ENCODE measurements at places on chromosomes 13 and 19. TPM values are rescaled to one million over a fixed set of nuclear protein-coding genes. Genes with fewer than 3 reads are reported as not detected.

TNFSF11 gene
- not detected for total RNA-seq

- DNase-seq: no peak
Measured at GRCh38 chr13:80906860-80907259, 565.9 kb upstream of the SPRY2 start.

DNA sequence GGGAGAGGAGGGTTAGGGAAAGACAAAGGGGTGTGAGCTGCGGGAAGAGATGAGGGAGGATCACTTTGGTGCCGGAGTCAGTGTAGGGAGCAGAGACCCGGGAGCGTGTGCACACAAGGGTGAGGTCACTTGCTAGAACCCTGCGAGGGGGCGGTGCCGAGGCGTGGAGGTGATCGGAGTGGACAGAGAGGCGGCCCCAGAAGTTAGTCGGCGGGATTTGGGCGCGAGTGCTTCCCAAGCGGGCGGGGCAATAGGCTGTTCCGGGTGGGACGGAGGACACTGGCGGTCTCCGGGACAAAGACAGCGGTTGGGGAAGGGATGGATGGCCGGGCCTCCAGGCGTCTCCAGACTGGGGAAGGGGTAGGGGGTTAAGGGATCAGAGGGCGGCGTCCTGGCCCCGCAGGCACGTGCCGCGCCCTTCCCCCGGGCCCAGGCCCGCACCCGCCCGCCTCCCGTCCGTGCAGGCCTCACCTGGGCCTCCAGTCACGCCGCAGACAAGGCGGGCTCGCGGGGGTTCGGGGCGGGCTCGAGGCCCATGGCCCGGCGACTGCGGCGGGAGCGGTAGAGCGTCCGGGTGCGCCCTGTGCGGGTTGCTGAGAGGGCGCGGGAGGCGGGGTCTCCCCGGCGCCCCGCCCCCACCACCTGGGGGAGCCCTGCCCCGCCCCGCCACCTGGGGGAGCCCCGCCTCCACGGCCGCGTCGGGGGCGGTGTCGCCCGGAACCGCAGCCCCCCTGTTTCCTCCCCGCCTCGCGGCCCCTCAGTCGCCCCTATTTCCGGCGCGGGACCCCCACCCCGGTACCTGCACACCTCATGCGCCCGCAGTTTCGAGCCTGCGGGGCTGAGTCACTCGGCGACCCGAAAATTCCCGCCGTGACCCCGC, at the start of gene LPAR2:
Gene LPAR2, minus strand, starts transcription at position 600 of the 880 bp plus-strand sequence. CDS start 945 bp downstream, outside the sequence.
- peak; percentile 82 for DNase-seq

GRCh38 chr13:33483471-33483870, 197.9 kb upstream of the STARD13 start:
- no peak for DNase-seq

TICAM1 gene
- total RNA-seq: 26.7 TPM

DNA sequence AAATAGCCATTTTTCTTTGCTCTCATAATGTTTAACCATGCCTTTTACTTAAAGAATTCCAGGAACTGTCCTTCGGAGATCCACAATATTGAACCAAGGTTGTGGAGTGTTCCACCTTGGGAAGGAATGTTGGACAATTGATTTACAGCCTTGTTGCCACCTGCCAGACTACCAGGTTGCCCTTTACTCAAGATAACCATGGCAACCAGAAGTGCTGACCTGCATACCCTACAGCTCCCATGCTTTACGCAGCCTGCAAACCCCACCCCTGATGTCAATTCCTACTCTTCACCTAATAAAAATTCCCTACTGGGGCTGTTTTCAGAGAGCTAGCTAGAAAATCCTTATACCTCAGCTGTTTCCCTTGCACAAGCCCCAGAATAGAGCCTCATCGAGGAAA, 151.0 kb upstream of the RXFP2 start:
- no peak for DNase-seq

- DNase-seq: no peak
Measured at GRCh38 chr19:33826521-33826920, 29.9 kb downstream of the KCTD15 start.

SLC5A5 gene
- total RNA-seq: not detected
